Naive thymus-derived CD8-positive, alpha-beta T cell (primary cell): ENCODE measurements at places on chromosomes 5 and 9.

DNA sequence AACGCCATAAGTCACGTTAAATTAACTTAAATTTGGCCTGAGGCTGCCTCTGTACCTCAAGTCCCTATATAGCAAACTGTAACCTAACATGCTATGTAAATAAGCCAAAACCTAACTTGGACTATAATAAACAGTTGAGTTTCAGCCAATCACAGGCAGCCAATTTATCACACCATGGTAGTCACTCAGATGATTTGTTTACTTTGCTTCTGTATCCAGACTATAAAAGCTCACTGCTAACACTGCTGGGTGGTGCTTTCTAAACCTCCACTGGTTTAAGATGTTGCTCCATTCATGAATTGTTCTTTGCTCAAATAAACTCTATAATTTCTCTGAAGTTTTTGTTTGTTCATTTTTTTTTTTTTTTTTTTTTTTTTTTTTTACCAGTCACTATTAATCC, 62.8 kb downstream of the TRPM3 start:
- no peaks in the 10 kb centered on the region for H3K27me3 ChIP-seq
- no peak overlapping the region for H3K4me3 ChIP-seq
- H3K36me3 ChIP-seq: no peaks in the 10 kb centered on the region
- no peak overlapping the region for H3K27ac ChIP-seq
- DNase-seq: no peak
- H3K4me1 ChIP-seq: no peaks in the 10 kb centered on the region

- no peak overlapping the region for H3K4me3 ChIP-seq
- no peak overlapping the region for H3K27ac ChIP-seq
- no peak for DNase-seq
- no peaks in the 10 kb centered on the region for H3K36me3 ChIP-seq
- H3K27me3 ChIP-seq: no peaks in the 10 kb centered on the region
Measured at GRCh38 chr9:115765060-115765459, 388.5 kb upstream of the PAPPA start.

GRCh38 chr9:18605766-18606180, 131.8 kb downstream of the ADAMTSL1 start:
- H3K4me1 ChIP-seq: no peaks in the 10 kb centered on the region
- DNase-seq: no peak
- H3K27me3 ChIP-seq: peaks cover 3% of the 10 kb centered on the region
- H3K4me3 ChIP-seq: no peak overlapping the region
- no peaks in the 10 kb centered on the region for H3K36me3 ChIP-seq

GRCh38 chr9:127742435-127743088, 7.5 kb upstream of the TOR2A start:
- no peak overlapping the region for H3K27ac ChIP-seq
- no peak for DNase-seq
- H3K4me3 ChIP-seq: no peak overlapping the region
- H3K27me3 ChIP-seq: no peaks in the 10 kb centered on the region
- H3K36me3 ChIP-seq: peaks cover 9% of the 10 kb centered on the region

- H3K4me1 ChIP-seq: no peaks in the 10 kb centered on the region
- H3K27ac ChIP-seq: no peak overlapping the region
- H3K27me3 ChIP-seq: peaks cover 4% of the 10 kb centered on the region
- no peaks in the 10 kb centered on the region for H3K36me3 ChIP-seq
- no peak for DNase-seq
- H3K4me3 ChIP-seq: no peak overlapping the region
Measured at GRCh38 chr9:6552033-6552432, 93.5 kb downstream of the GLDC start.
